ENCODE measurements at places on chromosomes 12 and 14.

DNA sequence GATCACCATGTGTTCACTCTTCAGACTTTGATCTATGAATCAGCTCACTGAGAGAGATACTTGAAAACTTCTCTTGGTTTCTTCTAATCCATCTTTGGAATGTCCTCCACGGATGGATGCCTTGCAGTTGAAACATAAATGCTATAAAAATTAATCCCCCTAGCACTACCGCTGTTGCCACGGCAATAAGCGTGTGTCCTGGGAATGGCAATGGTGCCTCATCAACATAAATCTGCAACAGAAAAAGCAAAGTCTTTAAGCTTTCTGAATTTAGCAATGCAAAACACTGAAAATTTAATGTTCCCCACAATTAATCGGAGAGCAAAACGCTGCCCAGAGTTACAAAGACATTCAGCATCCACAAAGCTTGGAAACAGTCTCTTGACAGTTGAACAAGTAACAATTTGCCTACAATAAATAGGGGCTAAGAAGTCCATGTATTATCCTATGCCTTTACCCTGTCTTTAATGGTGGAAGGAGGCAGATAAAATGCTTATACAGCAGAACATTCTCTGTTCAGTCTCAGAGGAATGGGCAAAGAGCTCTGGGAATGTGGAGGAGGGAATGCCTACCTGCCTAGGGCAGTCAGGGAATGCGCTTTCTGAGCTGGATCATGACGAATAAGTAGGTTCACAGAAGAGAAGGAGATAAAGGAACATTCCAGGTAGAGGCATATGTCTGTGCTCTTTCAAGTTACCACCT lies 70.9 kb upstream of the PPP4R3A start:
- no peak for DNase-seq

GRCh38 chr12:104896146-104896545 lies 61.9 kb downstream of the SLC41A2 start:
- no peak for DNase-seq

DNA sequence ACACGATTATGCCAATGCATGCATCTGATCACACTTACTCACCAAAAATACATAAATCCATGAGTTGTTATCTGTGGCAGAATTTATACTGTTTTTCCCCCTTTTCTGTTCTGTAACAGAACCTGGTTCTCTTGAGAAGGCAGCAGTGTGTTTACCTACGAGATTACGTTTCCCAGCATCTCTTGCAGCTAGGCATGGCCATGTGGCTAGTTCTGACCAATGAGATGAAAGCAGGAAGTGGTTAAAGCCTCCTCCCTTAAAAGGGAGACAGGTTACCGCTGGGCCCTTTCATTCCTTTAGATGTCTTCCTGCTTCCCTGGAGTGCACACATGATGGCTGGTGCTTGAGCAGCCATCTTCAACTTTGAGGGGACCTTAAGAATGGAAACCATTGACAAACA lies 11.7 kb upstream of the ASPG start:
- no peak for DNase-seq

DNA sequence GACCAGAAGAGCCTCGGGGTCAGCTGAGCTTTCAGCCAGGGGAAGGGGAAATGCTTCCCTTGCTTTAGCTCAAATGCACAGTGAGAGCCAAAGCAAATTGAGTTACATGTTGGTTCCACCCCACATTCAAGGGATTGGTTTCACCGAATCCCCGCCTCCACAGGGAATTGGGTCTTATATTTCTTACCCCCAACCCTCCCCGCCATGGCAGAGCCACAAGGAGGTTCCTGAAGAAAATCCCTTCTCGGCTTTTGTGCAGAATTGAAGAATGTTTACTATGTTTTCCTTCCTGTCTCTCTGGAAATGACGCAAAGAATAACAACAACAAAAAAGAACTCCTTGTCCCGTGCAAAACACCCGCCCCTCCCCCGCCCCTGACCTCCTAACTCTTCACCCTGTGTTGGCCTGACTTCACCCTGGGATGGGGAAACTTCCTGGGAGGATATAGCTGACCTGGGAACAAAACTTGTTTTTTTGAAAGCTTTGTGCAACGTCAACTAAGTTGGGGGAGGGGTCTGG lies 21.9 kb upstream of the CIPC start:
- no peak for DNase-seq

DNA sequence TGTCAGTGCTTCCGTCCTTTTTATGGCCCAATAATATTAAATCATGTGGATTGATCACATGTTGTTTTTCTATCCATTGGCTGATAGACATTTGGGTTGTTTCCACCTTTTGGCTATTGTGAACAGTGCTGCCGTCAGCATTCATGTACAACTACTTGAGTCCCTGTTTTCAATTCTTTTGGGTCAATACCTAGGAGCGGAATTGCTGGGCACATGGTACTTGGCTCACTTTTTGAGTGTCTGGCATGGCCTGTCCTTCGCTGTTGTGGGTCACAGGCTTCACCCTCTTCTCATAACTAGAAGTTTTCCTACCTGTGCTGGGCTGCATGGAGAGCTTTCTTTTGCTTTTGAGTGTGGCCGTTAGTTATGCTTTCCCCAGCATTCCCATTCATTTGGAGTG lies 72.7 kb downstream of the DNAH10 start:
- DNase-seq = no peak

DNA sequence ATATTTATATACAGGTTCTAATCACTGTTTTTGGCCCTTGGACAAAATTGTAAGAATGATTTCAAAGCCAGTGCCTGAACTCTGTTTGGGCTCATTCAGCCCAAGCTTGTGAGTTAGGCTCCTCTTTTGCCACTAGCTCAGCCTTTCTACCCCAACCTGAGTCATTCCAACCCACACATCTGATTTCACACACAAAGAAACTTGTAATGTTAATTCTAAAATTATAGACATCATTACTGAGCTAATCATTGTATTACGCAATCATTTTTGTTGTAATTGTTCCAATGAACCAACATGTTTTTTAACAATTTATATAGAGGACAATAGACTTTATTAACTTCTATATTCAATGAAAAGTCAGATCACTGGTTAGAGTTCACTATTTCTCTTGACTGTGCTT lies 441.1 kb downstream of the ETNK1 start:
- DNase-seq = no peak

- no peak for DNase-seq
Observed at GRCh38 chr12:120933786-120934185, 29.6 kb upstream of the SPPL3 start.

DNA sequence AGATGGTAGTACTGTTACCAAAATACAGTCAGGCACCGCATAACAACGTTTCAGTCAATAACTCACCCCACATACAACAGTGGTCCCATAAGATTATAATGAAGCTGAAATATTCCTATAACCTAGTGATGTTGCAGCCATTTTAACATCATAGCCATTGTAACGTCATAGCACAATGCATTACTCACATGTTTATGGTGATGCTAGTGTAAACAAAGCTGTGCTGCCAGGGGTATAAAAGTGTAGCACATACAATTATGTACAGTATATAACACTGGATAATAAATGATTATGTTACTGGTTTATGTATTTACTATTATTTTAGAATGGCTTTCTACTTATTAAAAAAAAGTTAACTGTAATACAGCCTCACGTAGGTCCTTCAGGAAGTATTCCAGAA lies 37.0 kb downstream of the GPR137C start:
- DNase-seq = no peak

GRCh38 chr12:57161491-57161890 lies 14.1 kb upstream of the LRP1-AS start:
- DNase-seq = no peak

GRCh38 chr14:89455412-89455811 lies 38.4 kb upstream of the FOXN3 start:
- no peak for DNase-seq

DNA sequence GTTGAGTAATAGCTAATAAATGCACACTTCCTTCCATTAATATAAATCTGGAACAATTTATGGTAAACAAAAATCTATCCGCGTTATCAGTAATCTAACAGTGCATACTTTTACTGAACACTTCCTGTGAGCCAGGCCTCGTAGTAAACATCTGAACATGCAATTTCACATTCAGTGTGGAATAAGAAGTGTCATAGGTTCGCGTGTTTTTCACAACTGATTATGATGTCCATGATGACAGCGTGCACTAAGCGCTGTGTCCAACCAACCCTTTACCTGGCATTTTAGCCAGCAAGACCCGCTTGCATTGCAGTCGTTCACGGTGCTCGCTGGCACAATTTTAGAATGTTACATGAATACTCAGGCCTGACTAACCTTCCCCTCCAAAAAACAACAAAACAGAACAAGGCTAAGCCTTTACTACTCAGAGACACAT lies 2.1 kb downstream of the PNMA1 start:
- DNase-seq = no peak
